ENCODE measurements at places on chromosomes 12 and 14.
A peak's percentile ranks its signal among the peaks of the same experiment; 100 is the strongest.

DNA sequence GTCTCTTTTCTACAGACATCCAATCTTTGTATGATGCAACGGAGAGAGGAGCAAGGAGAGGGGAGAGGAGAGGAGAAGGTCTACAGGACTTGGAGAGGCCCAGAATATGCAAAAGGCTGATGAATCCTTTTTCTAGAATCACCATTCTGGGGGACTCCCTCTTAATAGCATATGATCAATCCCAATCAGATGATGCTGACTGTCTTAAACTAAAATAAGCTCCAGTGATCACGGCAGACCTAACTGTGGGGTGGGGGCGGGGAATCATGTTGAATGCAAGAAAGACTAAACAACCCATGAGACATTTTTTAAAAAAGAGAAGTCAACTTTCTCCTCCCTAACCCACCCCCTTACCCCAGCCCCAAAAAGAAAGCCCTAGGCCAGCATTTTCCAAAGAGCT, 33.4 kb downstream of the BTBD7 start:
- no peak for DNase-seq

DNA sequence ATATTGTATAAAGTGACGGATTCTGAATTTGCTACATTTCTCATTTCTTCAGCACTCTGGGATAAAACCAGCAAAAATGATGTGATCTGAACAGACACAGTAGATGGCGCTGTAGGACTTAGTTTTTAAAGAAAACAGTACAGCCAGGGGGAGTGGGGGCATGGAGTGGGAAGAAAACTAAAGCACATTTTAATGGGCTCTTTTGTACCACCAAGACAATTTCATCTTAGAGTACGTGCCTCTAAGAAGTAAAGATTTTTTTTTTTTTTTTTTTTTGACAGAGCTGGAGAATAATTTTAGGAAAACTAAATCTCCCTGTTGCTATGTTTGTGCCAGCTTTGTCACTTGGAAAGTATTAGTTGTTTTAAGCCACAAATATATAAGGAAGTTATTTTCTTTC, 124.4 kb downstream of the RAD51B start:
- DNase-seq = peak; percentile 16

GRCh38 chr12:45244561-45245343, 28.9 kb downstream of the ANO6 start:
- DNase-seq = no peak

DNA sequence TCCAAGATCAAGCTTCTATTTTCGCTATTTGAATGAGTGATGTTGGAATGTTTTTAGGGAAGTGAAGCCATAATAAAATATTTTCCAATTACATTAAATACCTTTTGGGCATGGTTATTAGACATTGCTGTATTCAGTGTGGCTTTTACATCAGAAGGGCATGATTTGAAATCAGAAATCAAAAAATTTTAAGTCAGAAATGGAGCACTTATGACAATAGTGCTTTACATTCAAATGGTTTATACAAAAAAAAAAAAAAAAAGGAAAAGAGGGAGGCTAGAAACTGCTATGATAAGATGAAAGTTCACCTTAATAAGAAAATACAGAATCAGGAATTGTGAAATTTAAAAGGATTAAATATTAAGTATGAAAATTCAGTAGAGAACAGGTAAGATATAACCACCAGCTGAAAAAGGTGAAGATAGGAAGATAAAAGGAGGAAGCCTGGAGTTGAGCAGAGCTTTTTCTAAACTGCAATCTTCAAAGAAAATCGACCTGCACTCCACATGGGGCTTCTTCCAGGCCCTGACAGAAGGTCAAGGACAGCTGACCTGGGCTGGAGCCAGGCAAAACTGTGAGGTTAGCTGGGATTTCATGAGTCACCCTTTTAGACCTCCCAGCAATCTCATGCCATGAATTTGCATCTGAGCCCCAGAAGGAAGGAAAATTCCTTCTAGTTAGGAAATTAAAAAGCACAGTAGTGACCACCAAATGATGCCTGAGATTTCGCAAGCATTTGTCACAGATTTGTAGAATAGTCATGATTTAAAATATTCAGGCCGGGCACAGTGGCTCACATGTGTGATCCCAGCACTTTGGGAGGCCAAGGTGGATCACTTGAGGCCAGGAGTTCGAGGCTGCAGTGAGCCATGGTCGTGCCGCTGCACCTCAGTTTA, 23.4 kb upstream of the BMP4 start:
- no peak for DNase-seq

GRCh38 chr14:80278293-80279023, 67.2 kb upstream of the DIO2 start:
- no peak for DNase-seq

- no peak for DNase-seq
Observed at GRCh38 chr14:101008631-101009336, 105.3 kb upstream of the RTL1 start.

DNA sequence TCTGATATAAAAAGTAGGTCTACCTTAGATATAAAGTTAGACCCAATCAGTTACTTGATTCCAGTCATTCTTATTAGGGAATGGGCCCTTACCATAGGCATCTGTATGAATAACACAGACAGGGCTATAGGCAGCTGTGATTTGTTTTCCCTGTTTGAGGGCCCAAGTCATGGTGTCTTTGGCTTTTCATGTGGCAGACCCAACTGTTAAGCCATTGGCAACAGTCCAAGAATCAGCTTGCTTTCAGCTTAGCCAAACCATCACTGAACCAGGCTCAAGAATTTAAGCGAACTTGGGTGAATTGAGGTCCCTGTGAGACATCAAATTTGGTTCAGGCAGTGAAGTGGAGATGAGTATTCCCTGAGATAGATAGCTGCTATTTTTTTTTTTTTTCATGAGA, 111.2 kb downstream of the LRRIQ1 start:
- no peak for DNase-seq

DNA sequence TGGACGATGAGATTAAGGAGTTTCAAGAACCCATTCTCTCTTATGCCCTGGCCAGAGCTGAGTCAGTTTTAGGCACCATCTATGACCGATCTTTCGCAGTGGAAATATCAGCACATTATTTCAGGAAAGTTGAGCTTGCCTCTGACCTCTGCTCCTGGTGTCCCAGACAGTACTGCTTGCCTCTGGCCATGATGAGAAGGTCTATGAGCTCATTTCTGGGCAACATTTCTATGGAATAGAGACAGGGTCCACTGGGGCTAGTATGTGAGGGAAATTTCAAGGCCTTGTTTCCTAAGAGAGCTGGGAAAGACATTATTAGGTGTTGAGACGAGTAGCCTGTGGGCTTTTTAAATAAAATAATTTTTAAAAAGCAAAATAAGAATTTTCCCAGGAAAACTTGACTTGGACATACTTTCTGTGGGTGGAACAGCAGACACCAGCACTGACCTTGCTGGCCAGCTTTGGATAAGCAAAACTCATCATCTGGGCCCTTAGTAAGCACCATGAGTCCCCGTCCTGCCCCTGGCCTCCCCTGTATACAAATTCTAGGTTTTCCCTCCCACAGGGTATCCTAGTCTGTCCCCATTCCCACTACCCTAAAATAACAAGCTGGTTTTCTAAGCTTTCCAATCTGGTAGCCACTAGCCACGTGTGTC, 43.4 kb downstream of the DIO2 start:
- no peak for DNase-seq

DNA sequence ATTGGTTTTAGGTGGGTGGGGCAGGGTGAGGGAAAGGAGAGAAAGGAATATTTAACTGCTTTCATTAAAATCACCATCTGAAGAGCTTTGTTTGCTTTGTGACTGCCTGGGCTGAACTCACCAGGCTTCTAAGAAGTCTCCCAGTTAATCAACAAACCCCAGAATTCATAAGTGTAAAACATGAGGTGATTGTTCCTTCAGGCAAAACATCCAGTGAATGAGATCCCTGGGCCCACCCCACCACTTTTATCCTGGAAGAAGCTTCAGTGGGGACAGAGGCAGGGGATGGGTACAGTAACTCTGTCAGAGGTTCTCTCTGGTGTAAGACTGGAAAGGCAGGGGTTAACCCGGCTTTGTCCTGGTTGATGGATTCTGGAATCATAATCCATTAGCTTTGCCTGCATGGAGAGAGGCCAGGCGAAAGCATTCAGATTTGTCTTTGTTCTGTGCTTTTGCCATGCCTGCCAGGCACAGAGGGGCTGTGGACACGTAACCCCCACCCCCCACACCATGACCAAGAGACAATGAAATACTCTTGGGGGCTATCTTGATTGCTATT, 16.7 kb downstream of the PDE1B start:
- no peak for DNase-seq

GRCh38 chr14:32226056-32226455, 23.0 kb upstream of the RNU6-8 start:
- DNase-seq = no peak

DNA sequence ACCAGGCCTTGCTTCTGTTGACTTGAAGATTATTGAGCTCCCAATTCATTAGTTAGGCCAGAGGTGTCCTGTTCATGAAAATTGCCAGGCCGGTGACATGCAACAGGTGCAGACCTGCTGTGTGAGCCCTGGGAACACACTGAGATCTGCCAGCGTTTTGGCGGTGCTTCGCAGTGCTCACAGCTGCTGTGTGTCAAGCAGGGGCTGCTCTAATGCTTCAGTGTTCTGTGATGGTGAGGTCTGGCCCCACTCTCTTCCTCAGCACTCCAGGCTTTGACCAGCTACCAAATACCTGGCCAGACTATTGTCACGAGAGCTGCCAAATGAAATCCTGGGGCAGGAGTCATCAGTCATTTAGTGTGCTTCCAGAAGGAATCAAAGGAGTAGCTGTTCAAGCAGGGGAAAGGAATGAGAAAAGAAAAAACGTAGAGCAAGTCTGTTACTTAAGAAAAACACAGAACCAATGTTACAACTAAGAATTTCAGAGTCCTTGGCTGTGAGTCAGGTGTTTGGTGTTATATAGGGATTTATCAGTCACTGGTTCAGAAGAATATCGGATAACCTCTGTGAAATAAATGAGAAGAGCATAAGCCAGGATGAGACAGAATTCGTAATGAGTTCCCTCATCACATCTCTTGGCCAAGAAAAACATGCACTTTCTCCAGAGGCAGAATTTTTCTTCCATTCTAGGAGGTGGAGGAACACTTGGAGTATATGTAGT, 150.8 kb downstream of the FBXL14 start:
- DNase-seq = no peak

- no peak for DNase-seq
Observed at GRCh38 chr12:67410667-67411067, 141.5 kb downstream of the CAND1 start.

- DNase-seq = peak; percentile 55
Observed at GRCh38 chr12:53251477-53252348, 16.4 kb upstream of the ESPL1 start.

GRCh38 chr12:28776220-28776619, 372.9 kb upstream of the FAR2 start:
- DNase-seq = no peak

DNA sequence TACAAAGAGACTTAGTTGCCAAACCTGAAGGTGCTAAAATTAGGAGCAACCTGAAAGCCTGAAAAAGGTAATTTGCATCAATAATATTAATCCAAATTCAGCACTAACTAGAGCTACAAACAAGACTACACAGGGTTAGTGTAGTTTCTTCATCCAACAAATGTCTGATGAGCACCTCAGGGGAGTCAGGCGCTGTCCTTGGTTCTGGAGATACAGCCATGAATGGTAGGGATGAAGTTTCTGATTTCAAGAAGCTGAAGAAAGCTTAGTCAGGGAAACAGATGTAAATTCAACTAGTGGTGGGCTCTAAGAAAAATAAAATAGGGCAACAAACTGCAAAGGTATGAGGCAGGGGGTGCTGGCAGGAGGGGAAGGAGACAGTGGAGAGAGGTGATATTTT, 266.3 kb downstream of the GLT1D1 start:
- DNase-seq = no peak

- DNase-seq = no peak
Observed at GRCh38 chr14:103547455-103547940, 15.0 kb downstream of the BAG5 start.

- DNase-seq = no peak
Observed at GRCh38 chr14:99435327-99435726, 45.3 kb downstream of the SETD3 start.

DNA sequence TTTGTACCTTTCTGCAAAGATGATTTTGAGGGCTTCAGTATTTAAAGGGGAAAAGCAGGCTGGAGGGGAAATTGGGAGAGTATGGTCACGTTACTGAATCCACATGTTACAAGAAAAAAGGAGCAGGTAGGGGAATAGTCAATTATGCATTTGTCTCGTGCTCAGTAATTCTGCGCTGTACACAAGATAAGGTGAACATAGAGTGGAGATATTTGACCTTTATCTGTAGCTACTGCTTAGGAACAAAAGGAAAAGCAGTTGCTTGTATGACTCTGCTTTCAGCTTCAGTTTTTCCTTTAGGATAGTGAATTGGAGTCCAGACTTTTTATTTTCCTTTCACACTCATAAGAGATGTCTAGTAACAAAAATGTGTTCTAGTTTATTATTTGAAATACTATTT, 49.8 kb downstream of the FBXO33 start:
- no peak for DNase-seq

- no peak for DNase-seq
Observed at GRCh38 chr14:22897357-22897756, 14.3 kb downstream of the REM2 start.

GRCh38 chr14:74637178-74637550, 25.1 kb upstream of the LTBP2 start:
- DNase-seq = no peak

DNA sequence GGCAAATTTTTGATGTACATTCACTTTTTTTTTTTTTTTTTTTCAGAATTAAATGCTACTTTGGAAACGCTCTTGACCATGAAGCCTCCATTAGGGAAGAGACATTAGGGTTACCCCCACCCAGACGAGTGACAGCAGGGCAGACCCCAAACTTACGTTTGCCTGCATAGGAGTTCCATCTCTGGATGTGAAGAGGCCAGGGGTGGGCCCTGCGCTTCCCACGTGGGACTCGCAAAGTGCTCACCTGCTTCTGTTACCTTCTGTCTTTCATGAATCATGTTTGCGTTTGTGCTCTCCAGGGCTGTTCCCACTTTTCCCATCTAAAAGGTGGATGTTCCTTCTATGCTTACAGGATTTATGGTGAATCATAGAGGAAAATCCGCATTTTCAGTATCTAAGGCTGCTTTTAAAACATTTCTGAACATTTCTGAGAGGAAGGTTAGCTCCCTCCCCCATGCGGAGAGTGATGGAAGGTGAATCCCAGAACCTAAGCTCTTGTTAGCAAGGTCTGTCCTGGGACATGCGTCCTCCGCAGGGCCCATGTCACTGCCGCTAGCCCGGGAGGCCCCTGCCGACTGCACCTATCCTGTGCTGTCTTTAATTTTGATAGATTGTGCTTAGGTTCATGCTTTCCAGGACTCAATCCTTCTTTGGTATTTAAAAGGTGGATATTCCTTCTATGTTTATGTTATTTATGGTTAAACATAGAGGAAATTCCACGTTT, 135.7 kb upstream of the RTL1 start:
- no peak for DNase-seq

GRCh38 chr12:124786061-124786964, 77.4 kb downstream of the SCARB1 start:
- no peak for DNase-seq

- DNase-seq = no peak
Observed at GRCh38 chr12:51373187-51373586, 18.0 kb downstream of the GALNT6 start.
